Activated CD8-positive, alpha-beta memory T cell treated with anti-CD3 and anti-CD28 coated beads, Interleukin-2, amount 10 ng/mL, durations not matched to agents 7 days and 5 days (primary cell): ENCODE measurements at places on chromosomes 11 and 22. TPM values are rescaled to one million over a fixed set of nuclear protein-coding genes. Genes with fewer than 3 reads are reported as not detected.

DNA sequence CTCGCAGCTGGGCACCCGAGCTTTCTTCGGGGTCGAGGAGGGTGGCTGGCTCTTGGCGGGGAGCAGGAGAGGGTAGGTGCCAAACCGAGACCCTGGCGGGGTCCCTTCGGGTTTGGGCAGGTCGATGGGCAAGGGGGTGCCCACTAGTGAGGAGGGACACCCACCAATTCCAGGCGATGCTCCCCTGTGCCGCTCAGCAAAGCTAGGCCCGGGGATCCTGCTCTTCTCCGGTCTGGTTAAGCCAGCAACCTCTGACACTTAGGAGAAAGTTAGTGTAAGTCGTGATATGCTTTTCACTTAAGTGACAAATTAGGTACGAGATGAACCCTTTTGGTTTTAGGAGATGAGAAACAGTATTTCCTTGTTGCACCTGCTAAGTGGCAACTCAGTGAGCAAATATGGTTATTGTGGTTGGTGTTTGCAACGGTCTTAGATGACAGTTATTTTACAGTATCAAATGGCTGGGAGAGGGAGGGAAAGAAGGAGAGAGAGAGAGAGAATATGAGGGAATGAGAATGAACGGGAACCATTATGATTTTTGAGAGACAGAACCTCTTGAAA is 565 bp downstream of the NUCB2 start:
- peaks cover 46% of the 10 kb centered on the region for H3K4me1 ChIP-seq
- H3K36me3 ChIP-seq = peaks cover 15% of the 10 kb centered on the region

SCGB1C1 gene
- total RNA-seq = not detected

- DNase-seq = no peak
- no peak overlapping the region for H3K27ac ChIP-seq
- no peaks in the 10 kb centered on the region for H3K36me3 ChIP-seq
- H3K27me3 ChIP-seq = no peaks in the 10 kb centered on the region
- no peaks in the 10 kb centered on the region for H3K4me1 ChIP-seq
- H3K4me3 ChIP-seq = no peak overlapping the region
These were observed 5.2 kb downstream of the TRIM29 start for GRCh38 chr11:120132645-120133185.

ACTN3 gene
- total RNA-seq = 0.40 TPM

- H3K27me3 ChIP-seq = no peaks in the 10 kb centered on the region
- DNase-seq = no peak
- no peak overlapping the region for H3K27ac ChIP-seq
- H3K4me1 ChIP-seq = peaks cover 4% of the 10 kb centered on the region
- no peak overlapping the region for H3K4me3 ChIP-seq
These were observed 37.1 kb upstream of the HSPA8 start for GRCh38 chr11:123098990-123099389.

GRCh38 chr22:27431896-27432295 is 369.7 kb downstream of the MN1 start:
- no peak overlapping the region for H3K27ac ChIP-seq
- no peak overlapping the region for H3K4me3 ChIP-seq
- H3K36me3 ChIP-seq = no peaks in the 10 kb centered on the region
- DNase-seq = no peak

DCHS1 gene
- total RNA-seq = 0.32 TPM

DNA sequence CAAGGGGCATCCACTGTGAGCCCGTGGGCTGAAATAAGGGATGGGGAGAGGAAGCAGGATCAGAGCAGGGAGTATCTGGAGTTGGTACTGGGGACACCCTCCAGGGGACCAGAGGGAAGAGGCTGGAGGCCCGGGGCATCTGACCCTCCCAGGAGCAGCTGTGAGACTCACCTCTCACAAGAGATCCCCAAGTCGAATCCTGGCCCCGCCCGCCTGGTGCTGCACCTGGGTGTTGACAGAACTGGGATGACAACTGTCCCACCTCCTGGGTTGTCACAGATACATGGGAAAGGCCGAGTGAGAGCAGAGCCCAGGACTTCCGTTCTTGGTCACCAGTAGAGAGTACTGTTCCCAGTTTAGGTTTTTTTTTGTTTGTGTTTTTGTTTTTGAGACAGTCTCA is 78.9 kb downstream of the CELSR1 start:
- H3K27me3 ChIP-seq = no peaks in the 10 kb centered on the region
- no peaks in the 10 kb centered on the region for H3K36me3 ChIP-seq
- no peaks in the 10 kb centered on the region for H3K4me1 ChIP-seq
- DNase-seq = no peak
- H3K27ac ChIP-seq = no peak overlapping the region

GRCh38 chr22:17476838-17477237 is 86.5 kb upstream of the SLC25A18 start:
- peaks cover 4% of the 10 kb centered on the region for H3K4me1 ChIP-seq
- no peak overlapping the region for H3K27ac ChIP-seq
- H3K4me3 ChIP-seq = no peak overlapping the region
- no peak for DNase-seq
- peaks cover 56% of the 10 kb centered on the region for H3K27me3 ChIP-seq

- no peaks in the 10 kb centered on the region for H3K4me1 ChIP-seq
- DNase-seq = peak; percentile 4
- no peak overlapping the region for H3K27ac ChIP-seq
- no peak overlapping the region for H3K4me3 ChIP-seq
- peaks cover 5% of the 10 kb centered on the region for H3K27me3 ChIP-seq
- no peaks in the 10 kb centered on the region for H3K36me3 ChIP-seq
These were observed 61.5 kb downstream of the ADAMTS15 start for GRCh38 chr11:130509942-130510341.

OR2D2 gene
- 0.21 TPM for total RNA-seq

MUC5B gene
- total RNA-seq = not detected

- no peak overlapping the region for H3K4me3 ChIP-seq
- DNase-seq = no peak
- H3K36me3 ChIP-seq = no peaks in the 10 kb centered on the region
- no peak overlapping the region for H3K27ac ChIP-seq
- H3K27me3 ChIP-seq = no peaks in the 10 kb centered on the region
- H3K4me1 ChIP-seq = no peaks in the 10 kb centered on the region
These were observed 470.1 kb upstream of the LARGE1 start for GRCh38 chr22:34390400-34390799.
